Stimulated activated CD4-positive, alpha-beta T cell treated with anti-CD3 and anti-CD28 coated beads, TNF-alpha, amount 100 ng/mL, for 24 hours (primary cell): ENCODE measurements at places on chromosomes 13 and 19.

GRCh38 chr19:32387701-32388392 is 17.7 kb upstream of the DPY19L3 start:
- no peak for DNase-seq

DNA sequence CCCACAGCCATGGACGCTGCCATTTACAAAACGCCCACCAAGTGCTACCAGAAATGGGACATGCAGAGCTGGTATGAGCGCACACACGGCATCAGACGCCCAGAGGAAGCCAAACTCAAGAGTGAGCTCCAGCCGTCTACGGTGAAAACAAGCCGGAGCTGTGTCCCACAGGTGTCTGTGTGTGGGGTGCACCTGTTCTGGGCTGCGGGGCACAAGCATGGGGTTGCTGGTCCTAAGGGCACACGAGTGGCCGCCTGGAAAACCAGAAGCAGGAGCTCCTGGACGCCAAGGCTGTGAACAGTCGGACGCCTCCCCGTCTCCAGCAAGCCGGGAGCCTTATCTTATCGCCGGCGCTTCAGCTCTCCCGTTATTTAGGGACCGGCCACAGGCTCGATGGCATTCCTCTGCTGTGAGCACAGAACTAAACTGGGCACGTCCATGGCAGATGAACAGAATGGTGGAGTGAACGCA is 1.3 kb downstream of the ADPRHL1 start:
- DNase-seq = no peak

GRCh38 chr19:51688671-51689571 is 4.2 kb upstream of the SPACA6 start:
- DNase-seq = no peak

- no peak for DNase-seq
These were observed 35.6 kb upstream of the TMTC4 start for GRCh38 chr13:100710176-100710575.

DNA sequence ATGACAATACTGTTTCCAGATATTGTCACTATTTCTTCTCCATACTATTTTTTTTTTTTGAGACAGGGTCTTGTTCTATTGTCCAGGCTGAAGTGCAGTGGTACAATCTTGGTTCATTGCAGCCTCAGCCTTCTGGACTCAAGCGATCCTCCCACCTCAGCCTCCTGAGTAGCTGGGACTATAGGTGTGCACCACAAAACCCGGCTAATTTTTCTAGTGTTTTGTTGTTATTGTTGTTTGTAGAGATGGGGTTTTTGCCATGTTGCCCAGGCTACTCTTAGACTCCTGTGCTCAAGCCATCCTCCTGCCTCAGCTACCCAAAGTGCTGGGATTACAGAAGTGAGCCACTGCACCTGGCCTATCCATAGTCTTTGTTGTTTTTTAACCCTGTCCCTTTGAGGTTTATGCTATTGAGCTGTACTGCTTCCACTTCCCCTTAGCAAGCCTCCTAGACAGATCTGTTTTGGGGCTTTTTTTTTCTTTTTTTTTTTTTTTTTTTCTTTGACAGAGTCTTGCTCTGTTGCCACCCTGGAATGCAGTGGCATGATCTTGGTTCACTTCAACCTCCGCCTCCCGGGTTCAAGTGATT is 27.6 kb upstream of the MAP3K10 start:
- no peak for DNase-seq

DNA sequence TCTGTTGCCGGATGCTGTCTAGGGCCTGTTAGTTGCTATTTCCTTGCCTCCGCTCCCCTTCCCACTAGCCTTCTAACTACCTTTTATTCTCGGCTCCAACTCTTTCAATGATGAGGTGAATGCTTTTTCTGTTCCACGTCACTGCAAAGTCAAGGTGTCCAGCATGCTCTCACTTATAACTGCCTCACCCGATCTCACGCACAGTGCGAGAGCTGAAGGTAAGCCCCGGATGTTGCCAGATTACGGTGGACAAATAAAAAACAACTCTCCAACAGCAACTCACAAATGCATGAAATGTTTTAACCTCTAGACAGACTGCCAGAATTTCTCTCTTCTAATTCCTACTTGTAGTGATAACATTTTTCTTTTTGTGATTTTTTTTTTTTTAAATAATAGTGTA is 169.9 kb downstream of the STK24 start:
- DNase-seq = no peak

GRCh38 chr13:93398167-93399035 is 171.8 kb downstream of the GPC6 start:
- DNase-seq = no peak

GRCh38 chr19:18969931-18970659 is 29.1 kb upstream of the HOMER3 start:
- DNase-seq = no peak

DNA sequence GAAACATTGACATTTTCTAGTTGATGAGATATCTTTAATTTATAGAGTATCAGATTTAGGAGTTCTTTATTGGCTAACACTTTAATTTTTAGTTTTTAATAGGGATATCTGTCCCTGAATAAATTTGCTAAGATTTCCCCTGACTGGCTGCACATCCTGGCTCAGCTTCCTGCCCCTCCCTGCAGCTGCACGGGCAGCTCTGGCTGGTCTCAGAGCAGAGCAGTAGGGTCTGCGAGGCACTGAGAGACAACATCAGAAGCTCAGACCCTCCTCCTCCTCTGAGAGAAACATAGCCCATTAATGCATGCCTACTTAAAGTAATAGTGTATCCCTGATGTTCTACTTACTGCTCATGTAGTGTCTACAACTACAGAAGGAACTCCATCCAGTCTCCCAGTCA is 139.2 kb downstream of the TNFSF13B start:
- DNase-seq = no peak

DNA sequence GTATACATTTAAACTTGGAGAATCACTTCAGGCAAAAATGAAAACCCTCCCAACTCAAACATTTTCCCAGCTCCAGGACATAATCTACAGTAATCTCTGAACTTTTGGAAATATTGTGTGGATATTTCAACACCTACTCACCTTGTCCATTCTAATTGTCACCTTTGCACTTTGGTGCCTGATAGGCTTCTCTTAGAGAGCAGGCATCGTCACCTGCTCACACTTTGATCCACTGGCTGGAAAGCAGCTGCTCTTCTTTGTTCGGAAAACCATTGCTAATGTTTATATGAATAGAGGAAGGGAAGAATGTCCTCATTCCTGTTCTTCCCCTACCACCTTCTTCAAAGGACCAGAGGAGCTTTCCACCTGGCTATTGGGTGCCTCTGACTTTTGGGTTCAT is 411.2 kb downstream of the FGF9 start:
- DNase-seq = no peak

DNA sequence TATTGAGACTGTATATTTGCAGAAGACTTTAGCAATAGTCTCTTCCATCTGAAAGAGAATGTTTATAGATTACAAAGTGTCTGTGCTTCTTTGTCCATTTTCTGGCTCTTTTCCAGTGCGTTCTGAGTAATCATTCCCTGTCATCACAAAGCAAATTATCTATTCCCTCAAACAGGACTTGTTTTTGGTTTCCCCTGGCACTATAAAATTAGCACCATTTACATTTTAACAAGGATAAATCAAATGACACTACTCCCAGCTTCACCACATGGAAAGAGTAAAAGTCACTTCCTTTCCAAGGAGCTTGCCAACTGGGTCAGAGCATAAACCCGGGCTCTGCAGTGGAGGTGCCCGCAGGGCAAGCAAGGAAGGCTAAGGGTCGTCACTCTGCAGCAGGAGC is 88.1 kb downstream of the SHISA2 start:
- DNase-seq = no peak

DNA sequence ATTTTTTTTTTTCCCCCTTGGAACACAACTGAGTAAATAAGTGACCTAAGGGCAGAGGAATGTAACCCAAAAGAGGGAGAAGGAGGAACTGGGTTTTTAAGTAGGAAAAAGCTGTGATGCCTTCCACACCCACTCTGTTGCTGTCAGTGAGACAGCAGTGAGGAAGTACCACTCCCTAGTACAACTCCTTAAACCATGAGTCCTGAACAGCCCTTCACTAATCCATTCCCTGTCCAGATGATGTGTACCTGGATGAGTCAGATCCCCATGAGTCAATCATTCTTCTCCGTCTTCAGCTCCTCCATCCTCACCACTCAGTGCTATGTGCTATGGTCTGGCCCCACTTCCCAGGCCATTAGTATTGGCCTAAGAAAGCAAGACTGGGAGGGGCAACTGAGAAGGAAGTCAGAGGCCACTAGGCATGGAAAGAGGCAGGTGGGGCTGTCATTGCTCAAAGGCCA is 12.9 kb upstream of the CXCL17 start:
- no peak for DNase-seq

GRCh38 chr13:99681695-99682094 is 180.4 kb downstream of the TM9SF2 start:
- DNase-seq = no peak

GRCh38 chr19:42176649-42176989 is 40.9 kb downstream of the DEDD2 start:
- DNase-seq = no peak

DNA sequence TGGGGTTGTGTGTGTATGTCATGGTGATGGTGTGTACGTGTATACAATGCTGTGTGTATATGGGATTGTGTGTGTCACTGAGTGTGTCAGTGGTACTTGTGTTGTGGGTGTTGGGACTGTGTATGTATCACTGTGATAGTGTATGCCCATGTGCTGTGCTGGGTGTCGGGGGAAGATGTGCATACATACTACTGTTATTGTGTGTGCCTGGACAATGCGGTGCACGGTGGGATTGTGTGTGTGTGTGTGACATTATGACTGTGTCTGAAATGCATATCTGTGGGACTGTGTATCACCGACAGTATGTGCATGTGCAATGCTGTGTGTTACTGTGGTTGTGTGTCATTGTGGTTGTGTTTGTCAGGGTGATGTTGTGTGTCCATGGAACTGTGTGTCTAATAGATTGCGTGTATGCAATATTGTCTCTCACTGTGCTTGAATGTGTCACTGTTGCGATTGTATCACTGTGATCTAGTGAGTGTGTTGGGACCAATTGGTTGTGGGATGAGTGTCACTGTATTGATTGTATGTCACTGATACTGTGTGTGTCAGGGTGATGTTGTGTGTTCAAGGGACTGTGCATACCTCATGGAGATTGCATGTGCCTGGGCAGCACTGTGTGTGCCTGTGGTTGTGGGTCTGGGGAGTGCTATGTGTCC is 11.0 kb upstream of the BBC3 start:
- DNase-seq = no peak

DNA sequence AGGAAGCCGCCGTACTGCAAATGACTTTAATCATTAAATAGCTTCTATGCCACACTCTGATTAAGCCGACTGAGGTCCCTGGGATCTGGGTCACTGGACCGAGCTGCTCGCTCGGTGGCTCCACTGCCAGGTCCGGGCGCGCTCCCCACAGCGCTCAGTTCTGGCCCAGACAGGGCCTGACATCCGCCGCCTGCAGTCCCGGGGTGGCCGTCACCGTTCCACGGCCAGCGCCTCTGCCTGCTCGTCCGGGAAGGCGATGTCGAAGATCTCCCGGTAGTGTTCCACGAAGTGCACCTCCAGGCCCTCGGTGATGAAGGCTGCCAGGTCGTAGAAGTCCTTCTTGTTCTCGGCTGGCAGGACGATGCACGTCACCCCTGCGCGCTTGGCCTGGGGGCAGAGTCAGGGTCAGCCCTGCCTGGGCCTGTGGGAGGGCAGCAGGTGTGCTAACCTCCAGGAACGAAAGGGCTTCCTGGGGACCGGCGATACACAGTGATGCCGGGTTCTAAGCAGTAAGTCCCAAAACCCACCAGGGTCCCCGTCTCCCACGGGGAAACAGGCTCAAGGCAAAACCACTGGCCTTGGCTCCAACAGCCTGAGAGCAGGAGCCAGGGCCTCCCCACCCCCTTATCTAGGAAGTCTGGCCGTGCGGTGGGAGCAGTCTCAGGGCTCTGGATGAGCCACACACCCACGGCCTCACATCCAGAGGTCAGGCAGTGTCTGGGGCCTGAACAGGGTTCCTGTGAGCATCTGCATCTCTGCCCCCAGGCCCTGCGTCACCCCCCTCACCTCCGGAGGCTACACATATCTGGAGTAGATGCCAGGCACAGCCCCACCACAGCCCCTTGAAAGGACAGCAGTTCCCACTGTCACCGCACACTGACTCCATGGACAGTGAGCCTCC is 2.0 kb downstream of the RPL36 start:
- DNase-seq = no peak

- DNase-seq = no peak
These were observed 739.4 kb downstream of the LIG4 start for GRCh38 chr13:107475753-107476453.

DNA sequence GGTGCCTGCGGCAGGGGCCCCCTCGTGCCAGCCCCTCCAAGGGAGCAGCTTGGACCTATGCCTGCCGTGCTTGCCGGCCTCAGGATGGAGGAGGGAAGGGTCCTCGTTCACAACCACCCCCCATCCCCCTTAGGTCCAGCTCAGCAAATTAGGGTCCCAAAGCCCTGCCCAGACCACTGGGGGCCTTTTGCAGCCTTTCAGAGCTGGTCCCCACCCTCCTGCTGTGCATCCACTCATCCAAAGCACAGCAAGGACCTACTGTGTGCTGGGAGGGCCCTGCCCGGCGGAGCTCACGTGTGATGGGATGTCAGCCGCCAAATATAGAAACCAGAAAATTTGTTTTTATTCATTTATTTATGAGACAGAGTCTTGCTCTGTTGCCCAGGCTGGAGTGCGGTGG is 16.5 kb upstream of the SLC7A10 start:
- no peak for DNase-seq

DNA sequence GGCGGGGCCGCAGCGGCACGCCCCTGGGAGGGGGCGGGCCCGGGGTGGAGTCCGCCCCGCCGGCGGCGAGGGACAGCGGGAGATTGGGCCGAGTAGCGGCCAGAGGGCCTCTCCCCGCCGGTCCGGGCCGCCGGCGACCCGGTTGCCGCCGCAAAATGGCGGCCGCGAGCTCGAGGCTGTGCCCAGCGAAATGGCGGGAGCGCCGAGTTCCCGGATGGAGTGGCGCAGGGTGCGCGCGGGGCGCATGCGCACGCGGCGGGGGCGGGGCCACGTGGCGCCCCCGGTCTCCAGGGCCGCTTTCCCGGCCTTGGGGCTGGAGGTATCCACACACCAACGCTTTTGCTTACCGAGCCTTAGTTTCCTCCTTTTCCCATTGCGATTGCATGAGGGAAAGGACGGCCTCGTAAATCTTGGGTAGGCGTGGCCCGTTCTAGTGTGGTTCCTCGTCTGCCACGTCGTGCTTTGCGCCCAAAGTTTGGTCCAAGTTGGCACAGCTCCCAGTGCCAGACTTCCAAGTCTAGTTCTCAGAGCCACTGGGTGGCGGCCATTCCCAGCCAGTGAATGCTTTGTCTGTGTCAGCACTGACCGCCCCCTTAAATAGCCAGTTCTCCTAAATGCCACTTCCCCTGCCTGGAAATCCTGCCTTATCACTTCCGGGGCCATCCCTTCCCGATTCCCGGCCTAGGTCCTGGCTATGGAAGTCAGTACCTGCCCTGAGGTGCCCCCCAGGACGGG is 513 bp downstream of the CIRBP start:
- DNase-seq = peak; percentile 75

- DNase-seq = no peak
These were observed 2.8 kb downstream of the NECTIN2 start for GRCh38 chr19:44848812-44849447.

GRCh38 chr13:66195238-66195637 is 1034.9 kb downstream of the PCDH9 start:
- no peak for DNase-seq

DNA sequence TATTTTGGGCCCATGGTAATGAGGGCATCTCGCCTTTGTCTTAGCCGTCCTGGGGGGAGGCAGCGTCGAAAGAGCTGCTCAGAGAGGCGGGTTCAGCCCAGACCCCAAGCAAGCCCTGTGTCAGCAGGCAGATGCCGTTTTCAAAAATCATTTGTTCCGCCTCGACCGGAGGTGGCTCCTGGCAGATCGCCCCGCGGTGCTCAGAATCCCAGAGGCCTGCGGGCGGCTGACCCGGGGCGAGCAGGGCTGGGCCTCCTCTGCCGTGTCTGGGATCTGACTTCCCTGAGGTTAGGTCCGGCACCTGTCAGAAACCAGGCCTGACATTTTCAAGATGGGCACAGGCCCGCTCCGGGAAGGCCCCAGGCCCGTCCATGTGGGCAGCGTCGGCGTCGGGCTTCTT is 36.1 kb downstream of the CRTC1 start:
- no peak for DNase-seq
